Hypothalamus (tissue), 51 donors: ENCODE measurements at places on chromosomes 7 and 10.
A peak's percentile ranks its signal among the peaks of the same experiment; 100 is the strongest.

- DNase-seq = no peak
Measured at GRCh38 chr7:100730136-100730800, 3.1 kb upstream of the ZAN start.

DNA sequence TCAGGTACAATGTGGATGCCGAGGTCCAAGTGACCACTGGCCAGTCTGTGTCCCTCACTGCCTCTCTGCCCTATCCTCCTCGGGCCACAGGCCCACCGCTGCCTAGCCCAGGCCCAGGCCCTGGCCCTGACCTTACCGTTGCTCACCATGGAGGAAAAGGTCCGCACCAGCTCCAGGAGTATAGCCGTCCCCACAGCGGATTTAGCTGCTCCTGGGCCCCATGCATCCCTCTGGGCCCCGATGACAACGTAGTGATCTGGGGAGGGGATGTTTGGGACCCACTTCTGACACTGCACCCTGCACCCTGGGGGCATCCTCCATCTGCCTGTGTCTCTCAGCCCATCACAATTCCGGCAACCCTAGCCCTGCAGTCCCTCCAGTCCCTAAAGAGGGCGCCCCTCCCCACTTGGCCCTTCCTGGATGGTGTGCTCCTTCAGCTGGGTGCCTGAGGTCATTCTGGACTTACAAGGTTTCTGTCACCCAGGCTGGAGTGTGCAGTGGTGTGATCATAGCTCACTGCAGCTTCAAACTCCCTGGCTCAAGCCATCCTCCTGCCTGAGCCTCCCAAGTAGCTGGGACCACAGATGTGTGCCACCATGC, 12.1 kb downstream of the TFR2 start:
- DNase-seq = no peak

- no peak for DNase-seq
Measured at GRCh38 chr7:47225387-47226131, 356.4 kb downstream of the TNS3 start.

GRCh38 chr7:55189146-55189766, 170.4 kb downstream of the EGFR start:
- DNase-seq = no peak

DNA sequence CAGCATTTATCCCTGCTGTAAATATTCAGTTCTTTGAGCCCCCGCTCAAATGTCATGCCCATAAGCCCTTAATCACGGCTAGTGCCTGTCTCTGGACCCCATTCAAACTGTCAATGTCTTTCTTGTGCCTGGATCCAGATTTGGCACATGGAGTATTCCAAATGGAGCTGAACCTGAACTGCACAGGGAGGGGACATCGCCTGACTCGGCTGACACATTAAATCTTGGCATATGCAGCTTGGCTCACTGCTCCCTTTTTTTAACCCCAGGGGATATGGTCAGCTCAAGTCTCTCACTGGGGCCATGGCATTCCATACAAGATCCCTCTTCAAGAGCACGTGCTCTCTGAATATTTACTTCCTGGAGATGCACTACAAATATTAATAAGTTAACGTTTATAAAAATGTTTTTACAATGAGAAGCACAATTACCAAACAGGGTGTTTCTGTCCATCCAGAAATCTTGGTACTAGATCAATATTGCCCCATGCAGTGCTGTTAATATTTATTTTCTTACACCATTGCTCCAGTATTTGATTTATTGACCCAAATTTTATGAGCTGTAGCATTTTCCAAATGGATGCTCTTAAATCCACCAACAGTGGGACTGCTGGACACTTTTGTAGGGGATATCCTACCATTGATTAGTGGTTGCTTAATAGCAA, 57.4 kb downstream of the FGFR2 start:
- no peak for DNase-seq

- peak; percentile 7 for DNase-seq
Measured at GRCh38 chr7:129298268-129298893, 73.6 kb downstream of the AHCYL2 start.

DNA sequence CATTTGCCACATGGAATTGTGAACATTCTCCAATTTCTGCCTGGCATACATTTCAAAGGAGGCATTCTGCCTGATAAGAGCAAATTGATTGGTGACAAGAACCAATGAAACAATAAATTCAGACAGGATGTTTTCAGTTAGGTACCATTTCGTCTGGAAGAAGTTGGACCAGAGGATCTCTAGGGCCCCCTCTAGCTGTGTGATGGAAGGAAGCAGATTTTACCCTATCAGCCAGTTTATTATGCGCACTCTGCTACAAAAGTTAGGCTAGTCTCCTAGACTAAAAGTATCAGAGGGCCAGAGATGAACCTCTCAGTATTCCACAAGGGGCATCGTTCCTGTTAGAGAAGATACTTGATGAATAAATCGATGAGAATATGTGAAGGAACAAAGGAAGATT, 118.0 kb downstream of the BUB3 start:
- no peak for DNase-seq

- no peak for DNase-seq
Measured at GRCh38 chr10:126509182-126509581, 120.9 kb upstream of the ADAM12 start.

GRCh38 chr7:44748948-44749731, 493 bp downstream of the ZMIZ2 start:
- no peak for DNase-seq

GRCh38 chr10:99345350-99345749, 16.2 kb downstream of the CNNM1 start:
- no peak for DNase-seq

DNA sequence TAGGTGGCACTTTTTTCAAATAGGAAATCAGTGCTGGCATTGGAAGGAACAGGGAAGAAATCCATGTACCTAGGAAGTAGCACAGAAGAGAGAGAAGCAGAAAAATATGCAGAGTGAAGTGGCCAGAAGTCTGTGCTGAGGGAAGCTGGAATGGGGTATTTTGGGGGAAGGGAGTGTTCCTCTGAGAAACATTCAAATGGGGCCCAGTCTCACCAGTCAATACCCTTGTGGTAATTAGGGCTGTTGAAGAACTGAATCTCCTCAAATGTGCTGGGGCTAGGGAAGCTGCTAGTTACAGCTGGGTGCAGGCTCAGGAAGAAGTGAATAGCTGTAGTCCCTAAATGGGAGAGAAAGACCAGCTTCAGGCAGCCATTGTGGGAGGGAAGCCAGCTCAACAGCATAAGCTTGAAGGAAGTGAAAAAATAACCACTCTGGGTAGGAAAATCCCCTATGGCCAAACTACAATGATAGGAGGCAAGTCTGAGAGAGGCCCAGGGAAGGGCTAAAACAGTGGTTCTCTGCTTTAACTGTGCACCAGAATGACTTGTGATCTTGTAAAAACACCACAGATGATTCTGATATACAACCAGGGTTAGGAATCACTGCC, 7.6 kb downstream of the NDST2 start:
- no peak for DNase-seq

DNA sequence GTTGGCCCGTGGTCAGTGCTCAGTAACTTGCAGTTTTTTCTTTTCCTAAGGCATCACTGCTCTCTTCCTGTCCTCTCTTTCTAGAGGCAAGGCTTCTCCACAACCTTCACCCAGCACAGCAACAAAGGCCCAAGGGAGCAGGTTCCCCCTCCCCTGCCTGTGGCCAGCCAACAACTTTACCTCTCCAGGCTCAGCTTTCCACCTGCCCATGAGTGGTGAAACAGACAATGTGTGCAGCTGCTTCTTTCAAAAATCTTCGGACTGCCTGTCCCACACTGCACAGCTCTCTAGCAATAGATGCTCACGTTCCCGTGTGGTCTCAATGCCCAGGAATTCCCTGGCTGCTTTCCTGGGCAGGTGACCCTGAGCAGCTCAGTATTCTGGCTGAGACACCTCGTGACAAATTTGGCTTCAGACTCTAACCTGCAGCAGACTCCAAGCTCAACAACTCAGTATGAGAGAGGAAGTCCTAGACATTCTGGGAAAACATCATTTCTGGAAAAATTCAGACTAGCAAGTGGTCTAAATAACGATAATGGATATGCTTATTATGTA, 28.9 kb upstream of the TMEM72 start:
- no peak for DNase-seq

DNA sequence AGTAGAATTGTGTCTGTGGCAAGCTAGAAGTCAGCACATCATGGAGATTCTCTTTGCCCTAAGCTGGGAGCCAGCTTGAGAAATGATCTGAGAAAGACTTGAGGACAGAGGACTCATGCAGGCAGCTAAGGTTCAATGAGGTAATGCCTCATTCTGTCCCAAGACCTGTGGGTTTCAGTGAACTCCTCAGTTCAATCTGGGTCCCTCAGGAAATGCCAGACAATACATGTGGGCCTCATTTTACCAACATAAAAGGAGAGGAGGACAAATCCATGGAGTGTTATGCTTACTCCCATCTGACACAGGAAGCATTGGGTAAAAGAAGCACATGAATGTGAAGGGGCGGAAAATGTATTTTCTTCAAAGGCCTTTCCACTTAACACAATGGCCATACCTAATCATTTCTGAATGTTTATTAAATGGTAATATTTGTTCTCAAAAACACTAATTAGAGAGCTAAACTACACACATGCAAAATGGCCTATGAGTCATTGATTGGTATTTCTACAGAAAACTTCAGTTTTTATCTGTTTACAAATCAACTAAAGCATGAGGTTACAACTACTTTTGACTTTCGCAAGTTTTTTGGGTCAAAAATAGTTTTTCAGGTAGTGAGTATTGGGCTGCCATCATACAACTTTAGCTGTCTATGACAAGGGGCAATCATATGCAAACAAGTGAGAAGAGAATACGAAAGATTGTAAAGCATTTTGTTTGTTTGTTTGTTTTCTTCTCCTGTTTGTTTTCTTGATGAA, 205.3 kb downstream of the CHRM2 start:
- no peak for DNase-seq

DNA sequence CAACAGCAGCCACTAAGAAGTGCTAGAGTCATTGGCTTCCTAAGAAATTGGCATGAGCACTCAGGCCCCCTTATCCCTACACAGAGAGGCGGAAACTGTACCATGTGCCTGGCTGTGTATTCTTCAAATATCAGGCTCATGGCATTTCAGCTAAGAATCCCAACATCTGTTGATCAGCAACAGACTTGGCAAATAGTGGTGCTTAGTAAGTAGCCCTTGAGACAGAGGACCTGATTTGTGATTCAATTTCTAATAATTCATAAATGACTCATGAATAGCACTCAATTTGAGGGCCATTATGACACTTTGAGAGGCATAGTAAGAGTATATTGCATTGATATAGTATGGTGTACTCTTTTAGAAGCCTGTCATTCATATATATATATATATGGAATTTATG, 309.1 kb downstream of the LRMDA start:
- no peak for DNase-seq

DNA sequence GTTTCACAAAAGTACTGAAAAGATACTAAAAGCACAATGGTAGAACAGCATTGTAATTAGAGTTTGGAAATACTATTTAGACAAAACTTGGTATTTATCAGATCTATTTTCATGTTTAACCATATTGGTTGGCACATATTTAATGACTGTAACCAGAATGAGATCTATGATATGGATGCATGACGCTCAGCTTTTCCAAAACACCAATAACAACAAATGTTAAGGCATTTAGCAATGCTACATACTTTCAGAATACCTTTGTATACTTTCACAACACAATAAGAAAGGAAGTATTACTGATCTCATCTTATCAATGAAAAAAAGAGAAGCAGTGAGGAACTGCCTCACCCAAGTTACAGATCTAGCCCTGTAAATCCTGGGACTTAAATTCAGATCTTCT, 74.8 kb downstream of the THSD7A start:
- no peak for DNase-seq

DNA sequence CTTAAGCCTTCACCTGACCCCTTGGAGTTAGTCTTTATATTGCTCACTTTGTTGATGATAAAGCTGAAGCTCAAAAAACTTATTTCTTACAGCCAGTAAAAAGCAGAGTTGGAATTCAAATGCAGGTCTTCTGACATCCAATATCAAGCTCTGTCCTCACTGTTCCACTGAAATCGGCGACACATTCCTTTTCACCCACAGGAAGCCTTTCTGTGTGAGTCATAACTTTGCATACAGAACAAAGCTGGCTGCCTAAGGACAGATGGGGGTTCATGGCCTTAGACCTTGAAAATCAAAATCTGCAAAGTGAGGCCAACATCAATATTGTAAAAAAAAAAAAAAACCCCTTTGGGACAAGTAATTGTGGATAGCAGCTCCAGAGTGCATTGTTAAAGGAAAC, 21.8 kb upstream of the AKR1B1 start:
- DNase-seq = no peak

DNA sequence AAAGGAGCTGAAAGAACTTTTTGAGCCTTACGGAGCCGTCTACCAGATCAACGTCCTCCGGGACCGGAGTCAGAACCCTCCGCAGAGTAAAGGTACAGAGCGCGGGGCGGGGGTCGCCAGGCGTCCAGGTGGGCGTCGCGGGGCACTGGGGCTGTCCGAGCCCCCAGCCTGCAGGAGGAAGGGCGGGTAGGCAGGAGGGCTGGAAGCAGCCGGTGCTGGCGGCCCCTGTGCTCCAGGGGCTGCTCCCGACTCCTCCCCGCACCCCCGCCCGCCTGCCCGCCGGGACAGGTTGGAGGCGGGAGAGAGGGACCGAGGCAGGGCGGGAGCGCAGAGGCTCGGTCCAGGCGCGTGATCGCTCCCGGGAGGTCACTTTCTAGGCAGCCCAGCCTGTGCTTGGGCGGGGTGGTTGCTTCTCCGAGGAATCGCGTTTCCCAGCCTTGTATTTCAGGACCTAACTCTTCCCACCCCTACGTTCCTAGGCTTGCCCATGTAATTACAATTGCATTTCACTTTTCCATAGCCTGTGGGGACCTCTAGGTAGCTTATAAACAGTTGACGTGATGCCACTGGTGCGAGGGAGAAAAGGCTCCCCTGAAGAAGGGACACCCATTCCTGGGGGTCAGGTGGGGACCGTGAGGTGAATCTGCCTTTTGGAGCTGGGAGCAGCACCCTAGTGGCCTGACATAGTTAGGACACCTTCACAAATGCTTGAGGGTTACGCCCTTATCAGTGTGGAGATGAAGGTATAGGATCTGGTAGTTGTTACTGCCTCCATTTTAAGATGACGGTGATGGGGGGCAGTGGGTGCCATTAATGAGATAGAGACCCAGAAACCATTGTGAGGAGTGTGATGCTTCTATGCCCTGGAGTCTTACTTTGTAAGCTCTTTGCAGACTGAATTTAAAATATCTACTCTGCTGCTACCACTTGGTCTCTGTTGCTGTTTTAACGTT, 148.2 kb downstream of the CELF2 start:
- DNase-seq = peak; percentile 59

- DNase-seq = no peak
Measured at GRCh38 chr10:35185260-35186034, 58.8 kb downstream of the CREM start.
